SHP77 (cell line): ENCODE measurements at places on chromosomes 11 and 22.

DNA sequence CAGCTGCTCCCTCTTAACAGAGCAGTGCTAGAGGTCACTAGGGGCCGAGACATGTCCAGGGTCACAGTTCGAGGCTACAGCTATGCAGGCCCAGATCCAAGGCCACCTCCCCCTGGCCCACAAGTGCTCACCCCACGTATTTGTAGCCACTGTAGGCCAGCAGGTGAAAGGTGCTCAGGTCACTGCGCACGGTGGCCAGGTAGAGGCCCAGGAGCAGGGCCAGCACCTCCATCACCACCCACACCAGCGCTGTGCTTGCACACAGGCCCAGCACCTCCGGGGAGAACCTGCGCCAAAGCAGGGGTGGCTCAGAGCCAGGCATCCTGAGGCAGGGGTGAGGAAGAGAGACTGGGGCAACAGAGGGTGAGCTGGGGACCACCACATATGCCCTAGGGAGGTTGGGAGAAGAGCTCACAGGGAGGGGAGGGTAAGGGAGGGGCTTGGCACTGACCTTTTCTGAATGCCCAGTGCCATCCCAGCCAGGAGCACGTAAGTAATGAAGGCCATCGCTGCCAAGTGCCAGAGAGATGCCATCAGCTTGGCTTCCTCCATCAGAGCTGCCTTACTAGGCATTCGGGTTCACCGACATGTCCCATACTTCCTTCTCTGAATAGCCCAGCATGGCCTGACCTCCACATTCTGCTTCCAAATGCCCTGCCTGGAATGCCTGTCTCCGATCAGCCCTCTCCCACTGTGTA lies 3.5 kb downstream of the YIF1A start:
- DNase-seq: no peak

GRCh38 chr22:29882716-29883044 lies 294 bp upstream of the MTMR3 start:
- DNase-seq: no peak

DNA sequence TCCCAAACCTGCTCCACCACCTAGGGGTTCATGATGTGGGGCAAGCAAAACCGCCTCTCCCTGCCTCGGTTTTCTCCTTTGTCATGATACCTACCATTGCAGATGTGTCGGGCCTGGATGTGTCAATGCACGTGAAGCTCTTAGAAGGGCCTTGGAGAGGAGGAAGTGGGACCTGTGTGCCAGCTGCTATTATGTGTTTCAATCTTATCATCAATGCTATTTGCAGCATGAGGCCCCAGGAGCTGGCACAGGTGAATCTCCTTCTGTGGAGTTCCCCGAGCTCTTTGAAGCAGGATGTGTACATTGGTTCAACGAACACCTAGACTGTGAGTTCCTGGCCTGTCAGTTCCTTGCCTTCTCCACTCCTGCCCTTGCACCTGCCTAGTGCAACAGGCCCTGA lies 331.6 kb downstream of the CTTN start:
- DNase-seq: no peak

DNA sequence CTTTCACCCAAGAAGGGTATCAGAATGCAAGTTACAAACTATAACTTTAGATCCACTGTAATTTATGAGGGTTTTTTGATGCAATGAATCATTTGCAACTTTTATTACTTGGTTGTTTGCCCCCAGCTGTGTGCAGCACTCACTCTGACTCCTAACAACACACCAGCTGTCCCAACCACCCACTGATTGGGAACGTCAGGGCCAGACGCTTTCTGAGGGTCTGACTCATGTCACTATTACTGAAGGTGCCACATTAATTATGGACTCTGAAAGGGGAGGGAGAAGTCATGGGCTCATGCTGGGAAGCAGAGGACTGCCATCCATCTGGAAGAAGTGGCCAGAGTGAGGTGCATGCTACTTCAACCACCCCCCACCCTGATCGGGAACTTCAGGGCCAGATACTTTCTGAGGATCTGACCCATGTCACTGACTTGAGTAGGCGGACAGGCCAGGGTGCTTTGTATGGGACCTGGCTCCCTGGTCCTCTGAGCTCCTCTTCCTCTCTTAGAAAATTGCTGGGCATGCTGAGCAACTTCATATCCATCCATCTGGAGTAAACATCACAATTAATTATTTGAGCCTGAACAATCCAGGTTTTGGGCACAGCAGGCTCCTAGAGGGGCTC lies 44.9 kb upstream of the DRD2 start:
- DNase-seq: no peak

DNA sequence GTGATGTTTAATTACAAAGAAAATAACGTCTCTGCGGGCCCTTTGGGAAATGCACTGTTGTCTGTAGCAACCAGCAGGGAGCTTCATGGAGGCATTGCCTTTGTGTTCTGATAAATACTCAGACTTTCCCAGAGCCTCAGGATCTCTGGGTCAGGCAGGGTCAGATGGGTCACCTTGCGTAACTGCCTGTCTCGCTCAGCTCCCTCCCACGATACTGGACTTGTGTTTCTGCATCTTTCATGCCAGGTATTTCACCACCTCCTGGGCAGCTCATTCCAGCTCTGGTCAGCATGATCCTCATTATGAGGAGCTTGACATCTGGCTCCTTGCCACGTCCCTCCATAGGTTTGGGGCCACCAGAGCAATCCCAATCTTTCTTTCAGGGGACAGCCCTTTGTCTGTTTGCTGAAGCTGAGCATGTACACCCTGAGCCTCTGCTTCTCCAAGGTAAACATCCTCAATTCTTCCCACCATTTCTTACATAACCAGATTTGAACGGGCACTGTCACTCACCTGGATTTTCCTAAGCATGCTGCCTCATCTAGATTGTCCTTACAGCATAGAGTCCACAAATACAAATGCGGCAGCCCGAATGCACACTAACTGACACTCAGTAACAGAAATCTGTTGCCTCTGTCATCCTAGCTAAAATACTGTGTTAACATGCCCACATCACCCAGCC lies 162.3 kb downstream of the LARGE1 start:
- DNase-seq: no peak

DNA sequence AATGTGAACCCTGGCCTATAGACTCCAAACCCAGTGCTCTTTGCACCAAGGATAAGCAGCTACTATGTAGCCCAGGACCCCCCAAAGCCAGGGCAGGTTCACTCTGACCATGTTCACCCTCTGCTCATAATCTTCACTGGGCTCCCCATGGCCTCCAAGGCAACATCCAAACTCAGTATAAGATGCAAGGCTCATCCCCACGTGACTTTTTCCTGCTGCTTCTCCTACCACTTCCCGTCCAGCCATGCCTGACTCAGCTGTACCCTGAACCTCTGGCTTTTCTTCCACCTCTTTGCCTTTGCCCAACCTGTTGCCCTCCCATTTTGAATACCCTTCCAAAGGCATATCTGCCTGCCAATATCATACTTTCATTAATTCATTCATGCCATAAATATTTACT lies 27.8 kb downstream of the PDE2A start:
- no peak for DNase-seq

DNA sequence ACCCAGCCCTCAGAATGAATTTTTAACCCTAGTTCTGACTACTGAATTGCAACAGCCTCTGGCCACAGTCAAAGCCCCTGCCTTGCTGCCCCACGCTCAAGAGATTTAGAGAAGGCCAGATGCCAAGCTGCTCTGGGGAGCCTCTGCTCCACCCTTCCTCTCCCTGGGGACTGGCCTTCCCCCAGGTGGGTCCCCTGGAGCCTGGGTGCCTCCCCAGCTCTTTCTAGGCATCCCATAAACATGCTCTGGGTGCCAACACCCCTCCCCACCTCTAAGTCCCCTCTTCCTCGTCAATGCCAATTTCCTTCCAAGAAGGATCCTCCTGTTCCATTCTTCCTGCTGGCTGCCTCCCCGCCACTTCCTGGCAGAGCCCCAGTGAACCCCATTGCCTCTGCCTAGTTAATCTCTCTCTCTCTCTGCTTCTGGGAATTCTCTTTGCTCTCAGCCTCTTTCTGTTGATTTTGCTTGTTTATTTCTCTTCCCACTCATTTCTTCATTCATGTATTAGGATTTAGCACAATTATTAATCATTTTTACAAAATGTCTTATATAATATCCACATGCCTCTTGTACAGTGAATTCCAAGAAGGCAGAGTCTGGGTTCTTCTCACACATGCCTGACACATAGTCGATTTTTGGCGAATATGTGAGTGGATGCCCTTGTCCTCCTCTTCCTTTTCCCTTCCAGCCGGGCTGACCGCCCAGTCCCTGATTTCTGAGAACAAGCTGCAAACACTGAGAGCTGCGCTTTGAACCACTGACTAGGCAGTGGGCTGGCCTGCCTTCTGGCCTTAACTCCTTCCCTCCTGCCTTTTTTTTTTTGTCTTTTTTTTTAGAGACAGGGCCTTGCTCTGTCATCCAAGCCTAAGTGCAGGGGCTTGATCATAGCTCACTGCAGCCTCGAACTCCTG lies 17.5 kb downstream of the UQCR10 start:
- DNase-seq: no peak

DNA sequence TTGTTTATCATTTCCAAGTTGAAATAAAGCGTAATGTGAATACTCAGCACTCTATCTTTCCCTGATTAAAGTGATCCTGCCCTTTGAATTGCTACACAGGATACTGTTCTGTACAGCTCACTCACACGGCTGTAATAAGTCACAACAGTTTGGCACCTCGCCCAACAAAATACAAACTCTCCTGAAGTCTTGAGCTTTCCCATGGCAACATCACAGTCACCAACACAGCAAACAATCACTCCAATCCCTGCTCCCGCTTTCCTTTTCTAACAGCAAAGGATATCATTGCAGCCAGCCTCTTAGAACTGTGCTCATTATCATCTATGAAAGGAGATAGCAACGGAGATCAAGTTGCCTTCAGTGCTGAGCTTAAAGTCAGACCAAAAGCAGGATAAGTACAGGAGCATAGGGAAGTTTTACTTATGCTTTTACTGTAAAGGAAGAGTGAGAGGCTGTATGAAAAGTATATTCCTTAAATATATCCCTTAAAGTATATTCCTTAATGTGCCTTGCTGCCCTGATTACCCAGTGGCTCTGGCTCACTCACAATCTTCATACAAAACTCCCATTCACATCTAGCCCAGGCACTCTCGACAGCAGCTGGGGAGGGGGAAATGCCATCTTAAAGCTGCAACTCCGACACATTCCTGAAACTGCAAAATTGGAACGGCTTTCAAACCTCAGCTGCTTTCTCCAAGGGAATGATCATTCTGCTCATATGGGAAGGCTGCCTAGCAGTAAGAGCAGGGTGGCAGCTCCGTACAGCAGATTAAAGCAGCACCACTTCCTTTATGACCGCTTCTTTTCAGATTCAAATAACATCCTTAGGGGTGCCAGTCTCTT lies 35.8 kb downstream of the MAML2 start:
- peak; percentile 64 for DNase-seq

DNA sequence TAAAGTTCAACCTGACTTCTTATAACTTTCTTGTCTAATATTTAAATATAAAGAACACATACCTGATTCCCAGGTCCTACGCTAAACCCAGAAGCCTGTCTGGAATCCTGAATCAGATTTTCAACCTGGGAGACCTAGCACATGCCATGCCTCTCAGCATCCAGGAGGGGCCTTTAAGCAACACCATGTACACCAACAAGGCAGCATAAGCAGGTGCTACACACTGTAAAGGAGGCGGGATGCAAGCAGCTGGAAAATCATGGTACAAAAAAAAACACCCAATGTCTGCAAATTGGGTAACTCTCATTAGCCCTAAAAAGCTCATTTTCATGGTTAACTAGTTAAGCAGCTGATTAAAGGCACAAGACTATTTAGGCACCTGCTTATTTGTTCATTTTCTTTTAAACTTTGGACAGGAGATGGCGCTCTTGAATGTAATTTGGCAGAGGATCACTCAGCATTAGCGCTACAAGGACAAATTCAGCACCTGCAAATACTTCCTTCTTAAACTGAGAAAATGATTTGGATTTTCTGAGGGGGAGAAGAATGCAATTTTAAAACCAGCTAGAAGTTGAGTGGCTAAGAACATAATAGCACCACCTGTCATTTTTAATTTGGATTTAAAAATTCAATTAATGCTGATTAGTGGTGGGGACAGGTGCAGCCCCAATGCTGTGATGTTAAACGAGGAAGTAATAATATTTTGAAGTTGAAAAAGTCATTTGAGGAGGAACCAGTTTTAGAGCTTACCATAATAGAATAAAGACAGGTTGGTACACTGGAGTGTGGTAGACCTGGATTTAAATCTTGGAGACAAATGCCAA lies 104.0 kb downstream of the FAR1 start:
- DNase-seq: peak; percentile 58

- DNase-seq: no peak
Observed at GRCh38 chr11:86702220-86702983, 30.0 kb upstream of the ME3 start.

DNA sequence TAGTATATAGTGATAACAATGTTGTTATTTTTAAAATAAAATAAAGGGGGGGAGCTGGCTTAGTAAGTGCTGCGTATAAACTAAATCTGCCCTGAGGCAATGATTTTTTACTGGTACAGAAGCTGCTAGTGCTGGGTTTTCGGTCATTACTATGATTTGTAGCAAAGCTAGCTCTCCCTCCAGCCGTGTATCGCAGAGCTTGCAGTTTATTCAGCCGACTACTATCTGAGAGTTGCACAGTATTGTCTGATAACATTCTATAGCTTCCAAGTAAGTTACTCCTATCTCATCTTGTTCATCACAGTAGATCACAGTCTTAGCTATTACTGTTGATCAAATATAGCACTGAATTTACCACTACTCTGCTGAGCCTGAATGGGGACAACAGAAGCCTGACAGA lies 805.5 kb upstream of the ARHGAP42 start:
- DNase-seq: no peak

DNA sequence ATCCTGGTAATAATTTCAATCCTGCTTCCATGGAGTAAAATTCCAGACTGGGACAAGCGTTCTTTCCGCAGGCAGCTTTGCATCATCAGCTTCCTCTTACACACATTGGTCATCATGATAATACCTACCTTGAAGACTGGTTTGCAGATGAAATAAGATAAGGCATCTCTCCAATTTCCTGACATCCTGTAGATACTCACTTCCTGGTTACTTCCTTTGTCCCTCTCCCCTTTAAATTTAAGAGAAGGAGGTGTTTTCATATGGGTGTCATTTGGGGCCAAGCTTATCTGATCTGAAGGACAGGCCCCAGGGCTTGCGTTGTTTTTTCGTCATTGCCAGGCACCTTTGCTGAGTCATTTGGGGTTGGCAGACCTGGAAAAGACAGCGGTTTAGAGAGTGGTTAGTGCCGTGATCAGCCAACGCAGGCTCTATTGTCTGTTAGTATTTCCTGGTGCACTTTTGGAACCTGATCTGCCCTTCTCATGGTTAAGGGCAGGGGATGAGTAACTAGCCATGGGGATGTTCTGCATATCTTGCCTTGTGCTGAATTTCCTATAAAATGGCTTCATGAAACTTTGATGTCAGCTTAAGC lies 24.1 kb downstream of the GRAMD1B start:
- peak; percentile 49 for DNase-seq

DNA sequence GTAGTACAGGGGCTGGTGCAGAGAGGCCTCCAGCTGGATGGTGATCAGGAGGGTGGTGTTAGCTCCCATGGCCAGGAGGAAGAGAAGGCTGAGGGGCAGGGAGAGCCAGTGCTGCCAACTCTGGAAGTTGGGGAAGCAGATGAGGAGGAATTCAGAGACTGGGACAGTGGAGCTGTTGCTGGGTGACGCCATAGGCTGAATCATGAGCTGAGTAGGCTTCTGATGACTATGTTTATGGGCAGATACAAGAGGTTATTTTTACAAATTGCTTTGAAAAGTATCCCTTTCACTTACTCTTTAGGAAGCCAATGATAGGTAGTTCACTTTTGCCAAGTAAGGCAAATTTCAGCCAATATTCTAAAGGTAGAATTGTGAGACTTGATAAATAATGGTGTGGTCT lies 3.1 kb downstream of the OR56A1 start:
- DNase-seq: no peak
